Activated B cell treated with CpG ODN at 0.5 μM for 24 hours (primary cell): ENCODE measurements at places on chromosomes 1 and 21.

DNA sequence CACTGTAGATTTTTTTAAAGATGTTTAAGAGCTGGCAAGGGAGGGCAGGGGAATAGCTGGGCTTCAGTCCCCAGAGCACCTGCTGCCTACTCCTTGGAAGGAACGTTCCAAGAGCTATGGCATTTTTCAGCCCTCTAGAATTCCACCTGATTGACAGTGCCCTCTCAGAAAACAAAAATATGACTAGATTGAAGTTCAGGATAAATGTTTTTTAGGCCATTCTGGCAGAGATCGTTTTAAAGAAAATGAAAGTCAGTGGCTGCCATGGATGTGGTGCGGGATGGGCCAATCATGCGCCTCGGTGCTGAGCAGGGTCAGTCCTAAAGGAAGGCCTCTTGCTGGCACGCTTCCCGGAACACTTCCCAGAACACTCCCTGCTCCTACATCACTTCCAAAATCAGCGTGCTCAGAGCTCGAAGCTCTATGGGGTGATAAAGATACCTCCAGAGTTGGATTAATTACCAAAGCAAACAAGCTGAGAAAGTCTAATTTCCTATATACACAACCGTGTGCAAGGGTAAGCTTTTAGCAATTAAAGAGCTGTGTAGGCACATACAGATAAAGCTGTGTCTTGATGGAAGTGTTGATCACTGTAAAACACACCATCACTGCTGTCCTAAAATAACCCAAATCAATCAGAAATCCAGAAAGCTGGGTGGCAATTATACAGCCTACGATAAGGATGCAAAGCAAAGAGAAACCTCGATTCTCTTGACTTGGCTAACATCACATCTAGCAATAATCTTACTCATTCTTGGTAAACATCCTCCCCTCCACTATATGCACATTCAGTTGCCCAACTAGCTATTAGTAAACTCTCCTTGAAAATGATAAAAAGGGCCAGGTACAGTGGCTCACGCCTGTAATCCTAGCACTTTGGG lies 34.6 kb downstream of the TGFBR3 start:
- DNase-seq: no peak

DNA sequence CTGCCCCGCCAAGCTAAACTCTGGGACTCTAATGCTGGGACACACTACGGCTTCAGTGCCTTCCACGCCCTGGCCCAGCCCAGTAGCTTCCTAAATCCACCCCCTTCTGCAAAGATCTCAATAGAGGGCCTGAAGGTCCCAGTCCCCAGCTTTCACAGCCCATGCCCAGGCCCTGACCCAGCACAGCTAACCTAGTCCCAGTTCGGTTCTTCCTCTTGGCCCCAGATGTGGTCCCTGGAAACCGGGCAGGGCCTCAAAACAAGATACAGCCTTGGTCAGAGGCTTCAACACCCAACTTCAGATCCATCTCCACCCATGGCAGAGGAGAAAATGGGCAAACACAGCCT lies 646 bp upstream of the PDZK1IP1 start:
- no peak for DNase-seq

DNA sequence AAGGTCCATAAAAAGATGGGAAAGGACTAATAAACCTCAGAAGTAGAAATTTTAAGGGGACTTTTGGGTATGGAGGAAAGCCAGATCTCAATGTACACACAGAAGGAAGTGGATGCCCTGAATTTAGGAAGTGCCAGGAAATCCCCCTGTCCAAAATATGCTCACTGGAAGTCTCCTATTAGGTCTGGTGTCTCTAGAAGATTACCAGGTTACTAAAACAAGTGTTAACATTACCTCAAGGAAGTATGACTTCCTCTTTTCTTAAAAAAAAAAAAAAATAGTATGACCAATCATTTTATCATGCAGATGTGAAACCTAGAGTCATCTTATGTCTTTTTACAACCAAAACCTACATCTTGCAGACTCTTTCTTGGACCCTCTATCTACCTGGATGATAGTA lies 30.7 kb downstream of the CD58 start:
- DNase-seq: no peak

- no peak for DNase-seq
These were observed 49.7 kb upstream of the LMO4 start for GRCh38 chr1:87278825-87279535.

DNA sequence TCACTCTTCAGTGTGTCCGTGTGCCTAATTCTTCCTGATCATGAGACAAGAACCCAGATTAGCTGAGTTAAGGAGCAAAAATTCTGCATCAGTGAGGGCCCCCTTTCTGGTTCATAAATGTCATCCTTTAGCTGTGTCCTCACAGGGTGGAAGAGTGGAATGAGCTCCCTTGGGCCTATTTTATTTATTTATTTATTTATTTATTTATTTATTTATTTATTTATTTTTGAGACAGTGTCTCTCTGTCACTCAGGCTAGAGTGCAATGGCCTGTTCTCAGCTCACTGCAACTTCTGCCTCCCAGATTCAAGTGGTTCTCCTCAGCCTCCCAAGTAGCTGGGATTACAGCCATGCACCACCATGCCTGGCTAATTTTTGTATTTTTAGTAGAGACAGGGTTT lies 131.7 kb downstream of the PATJ start:
- DNase-seq: no peak

DNA sequence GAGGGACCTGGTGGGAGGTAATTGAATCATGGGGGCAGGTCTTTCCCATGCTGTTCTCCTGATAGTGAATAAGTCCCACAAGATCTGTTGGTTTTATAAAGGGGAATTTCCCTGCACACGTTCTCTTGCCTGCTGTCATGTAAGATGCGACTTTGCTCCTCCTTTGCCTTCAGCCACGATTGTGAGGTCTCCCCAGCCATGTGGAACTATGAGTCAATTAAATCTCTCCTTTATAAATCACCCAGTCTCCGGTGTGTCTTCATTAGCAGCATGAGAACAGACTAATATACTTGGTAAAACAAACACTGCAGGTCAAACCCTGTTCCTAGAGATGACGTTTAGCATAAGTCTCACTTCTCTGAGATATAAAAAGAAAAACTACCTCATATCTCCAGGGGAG lies 148.3 kb downstream of the MATN1 start:
- no peak for DNase-seq

DNA sequence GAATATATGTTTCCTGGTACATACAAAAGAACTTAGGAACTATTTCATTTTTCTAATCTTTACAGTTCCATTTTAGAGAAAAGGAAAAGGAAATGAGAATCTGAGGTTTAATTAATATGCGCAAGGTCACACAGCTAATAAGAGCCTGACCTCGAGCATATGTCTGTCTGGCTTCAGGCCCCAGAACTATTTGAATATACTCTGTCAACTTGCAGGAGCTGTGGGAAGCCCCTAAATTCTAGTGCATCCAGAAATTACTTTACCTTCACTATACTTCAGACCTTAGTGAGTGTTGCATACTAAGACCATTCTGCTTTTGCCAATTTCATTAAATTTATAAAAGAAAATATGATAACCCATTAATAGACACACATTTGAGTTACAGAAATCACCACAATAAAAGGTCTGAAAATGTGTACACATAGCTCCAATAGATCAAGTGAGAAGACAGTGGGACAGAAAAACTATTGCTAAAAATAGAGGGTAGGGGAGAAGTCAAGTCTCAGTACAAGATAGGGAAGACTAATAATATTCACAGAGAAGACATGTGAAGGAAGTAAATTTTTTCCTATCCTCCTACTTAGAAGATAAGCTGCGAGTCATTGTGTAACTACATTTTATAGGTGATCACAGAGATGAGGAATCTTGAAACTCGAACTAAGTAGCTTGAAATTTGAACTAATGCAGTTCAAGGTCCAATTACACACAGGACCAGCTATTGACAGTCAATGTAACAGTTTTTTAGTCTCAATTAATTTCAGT lies 3.8 kb downstream of the RGS13 start:
- no peak for DNase-seq

- no peak for DNase-seq
These were observed 299.6 kb upstream of the NCAM2 start for GRCh38 chr21:20698585-20698984.

DNA sequence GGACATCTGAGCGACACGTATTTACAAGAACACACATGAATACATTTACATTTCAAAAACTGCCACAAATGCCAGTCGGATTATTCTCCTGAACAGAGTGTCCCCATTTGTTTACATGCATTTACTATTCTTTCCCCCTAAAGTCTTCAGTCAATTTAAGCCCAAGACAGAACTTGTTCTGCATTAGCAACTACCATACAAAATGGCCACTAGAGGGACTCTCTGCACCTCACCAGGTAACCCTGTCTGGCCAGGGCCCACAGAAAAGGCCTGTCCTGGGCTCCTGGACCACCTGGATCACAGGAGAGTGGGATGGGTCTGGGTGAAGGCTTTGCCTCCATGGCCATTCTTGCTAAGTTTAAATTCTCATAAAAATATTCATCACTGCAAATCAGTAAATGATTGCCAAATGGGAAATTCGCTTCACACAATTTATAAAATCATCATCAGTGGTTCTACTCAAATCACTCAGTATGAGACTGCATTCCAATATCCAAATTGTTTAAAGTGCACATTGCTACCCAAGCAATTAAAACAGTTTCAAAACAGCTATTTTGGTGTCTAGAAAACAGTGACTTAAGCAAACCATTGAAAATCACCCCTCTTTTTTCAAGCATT lies 12.5 kb upstream of the GUCA2A start:
- DNase-seq: no peak

DNA sequence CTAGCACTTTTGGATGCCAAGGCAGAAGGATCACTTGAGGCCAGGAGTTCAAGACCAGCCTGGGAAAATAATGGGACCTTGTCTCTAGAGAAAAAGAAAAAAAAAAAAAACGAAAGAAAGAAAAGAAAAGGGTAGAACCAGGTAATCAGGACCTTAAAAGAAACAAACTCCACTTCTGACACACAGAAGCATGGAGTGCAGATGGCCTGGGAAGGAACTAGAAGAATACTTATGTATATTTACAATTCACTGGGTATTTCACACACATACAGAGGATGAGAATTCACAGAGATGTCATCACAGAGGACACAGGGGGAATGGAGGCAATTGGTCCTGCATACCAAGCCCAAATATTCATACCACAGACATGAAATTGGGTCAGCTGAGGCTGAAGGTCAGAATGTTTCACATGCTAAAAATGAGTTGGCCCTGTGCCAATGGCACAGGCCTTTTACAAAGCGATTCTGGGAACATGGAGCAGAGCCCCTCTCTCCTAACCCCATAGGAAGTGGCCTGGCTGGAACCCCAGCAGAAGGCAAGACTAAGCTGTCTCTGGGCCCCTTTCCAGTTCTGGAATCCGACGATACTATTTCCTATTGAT lies 4.4 kb downstream of the B4GALT3 start:
- DNase-seq: no peak

DNA sequence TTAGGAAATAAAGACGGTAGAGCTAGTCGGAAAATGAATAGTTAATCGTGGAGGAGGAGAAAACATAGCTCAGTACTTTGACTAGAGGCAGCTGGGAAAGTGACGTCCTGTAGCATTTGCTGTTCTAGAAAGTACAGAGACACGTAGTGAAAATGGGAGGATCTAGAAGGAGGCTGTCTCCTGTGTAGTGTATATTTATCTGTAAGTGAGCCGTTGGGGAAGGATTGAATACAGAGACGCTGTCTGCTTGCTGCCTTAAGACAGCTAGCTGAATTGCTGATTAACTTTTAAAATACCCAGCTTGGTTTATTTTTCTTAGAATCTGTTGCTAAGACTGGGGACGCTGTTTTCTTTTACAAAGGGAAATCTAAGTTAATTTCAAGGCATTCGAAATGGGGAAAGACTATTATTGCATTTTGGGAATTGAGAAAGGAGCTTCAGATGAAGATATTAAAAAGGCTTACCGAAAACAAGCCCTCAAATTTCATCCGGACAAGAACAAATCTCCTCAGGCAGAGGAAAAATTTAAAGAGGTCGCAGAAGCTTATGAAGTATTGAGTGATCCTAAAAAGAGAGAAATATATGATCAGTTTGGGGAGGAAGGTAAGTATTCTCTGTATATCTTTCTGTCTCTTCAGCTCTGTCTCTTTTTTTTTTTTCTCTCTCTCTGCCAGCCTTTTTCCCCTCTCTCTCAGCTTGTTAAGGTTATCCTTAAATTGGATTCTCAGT lies at the start of gene DNAJB4:
Gene DNAJB4, plus strand, starts transcription at position 221 of the 729 bp plus-strand sequence. Its CDS starts 172 bp downstream, at position 393.
- DNase-seq: no peak

- no peak for DNase-seq
These were observed 20.0 kb upstream of the EPHA2 start for GRCh38 chr1:16175610-16176553.

GRCh38 chr1:157279138-157279801 lies 141.1 kb upstream of the ETV3 start:
- no peak for DNase-seq

- no peak for DNase-seq
These were observed 20.0 kb upstream of the KLHDC8A start for GRCh38 chr1:205376739-205377138.

DNA sequence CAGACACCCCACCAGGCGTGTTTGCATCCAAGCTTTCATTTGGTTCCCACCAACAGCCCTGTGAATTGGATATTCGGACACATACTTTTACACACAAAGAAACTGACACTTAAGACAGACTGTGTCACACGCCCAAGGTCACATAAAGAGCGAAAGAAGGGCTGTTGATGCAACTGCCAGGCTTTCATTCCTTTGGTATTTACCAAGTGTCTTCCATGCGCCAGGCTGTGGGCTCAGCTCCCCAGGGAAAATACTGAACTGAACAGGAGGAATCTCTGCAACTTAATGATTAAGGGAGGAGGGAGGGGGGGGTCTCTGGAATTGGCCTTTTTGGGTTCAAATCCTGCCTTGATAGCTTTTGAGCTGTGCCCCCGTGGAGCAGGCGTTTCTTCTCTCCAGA lies 122.8 kb downstream of the ACTL8 start:
- DNase-seq: no peak

- no peak for DNase-seq
These were observed 1.7 kb downstream of the CD244 start for GRCh38 chr1:160860840-160861505.

DNA sequence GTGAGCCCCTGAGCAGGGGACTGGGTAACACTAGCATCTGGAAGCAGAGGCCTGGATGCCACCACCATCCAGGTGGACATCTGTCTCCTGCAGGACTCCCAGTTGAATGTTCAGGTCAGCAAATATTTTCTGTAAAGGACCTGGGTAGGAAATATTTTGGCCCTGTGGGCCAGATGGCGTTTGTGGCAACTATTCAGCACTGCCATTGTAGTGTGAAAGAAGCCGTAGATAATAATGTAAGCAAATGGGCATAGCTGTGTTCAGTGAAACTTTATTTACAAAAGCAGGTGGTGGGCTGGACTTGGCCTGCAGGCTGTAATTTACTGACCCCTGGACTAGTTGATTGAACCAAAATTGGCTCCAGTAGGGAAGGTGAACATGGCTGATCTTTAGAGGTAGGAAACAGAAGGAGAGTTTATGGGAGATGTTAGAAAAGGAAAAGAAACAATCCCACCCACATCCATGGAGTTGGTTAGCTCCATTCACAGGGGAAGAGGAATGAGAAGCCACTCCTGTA lies 20.0 kb upstream of the CD101 start:
- no peak for DNase-seq
